Hypothalamus (tissue), 51 donors: ENCODE measurements at places on chromosomes 16 and 17.

DNA sequence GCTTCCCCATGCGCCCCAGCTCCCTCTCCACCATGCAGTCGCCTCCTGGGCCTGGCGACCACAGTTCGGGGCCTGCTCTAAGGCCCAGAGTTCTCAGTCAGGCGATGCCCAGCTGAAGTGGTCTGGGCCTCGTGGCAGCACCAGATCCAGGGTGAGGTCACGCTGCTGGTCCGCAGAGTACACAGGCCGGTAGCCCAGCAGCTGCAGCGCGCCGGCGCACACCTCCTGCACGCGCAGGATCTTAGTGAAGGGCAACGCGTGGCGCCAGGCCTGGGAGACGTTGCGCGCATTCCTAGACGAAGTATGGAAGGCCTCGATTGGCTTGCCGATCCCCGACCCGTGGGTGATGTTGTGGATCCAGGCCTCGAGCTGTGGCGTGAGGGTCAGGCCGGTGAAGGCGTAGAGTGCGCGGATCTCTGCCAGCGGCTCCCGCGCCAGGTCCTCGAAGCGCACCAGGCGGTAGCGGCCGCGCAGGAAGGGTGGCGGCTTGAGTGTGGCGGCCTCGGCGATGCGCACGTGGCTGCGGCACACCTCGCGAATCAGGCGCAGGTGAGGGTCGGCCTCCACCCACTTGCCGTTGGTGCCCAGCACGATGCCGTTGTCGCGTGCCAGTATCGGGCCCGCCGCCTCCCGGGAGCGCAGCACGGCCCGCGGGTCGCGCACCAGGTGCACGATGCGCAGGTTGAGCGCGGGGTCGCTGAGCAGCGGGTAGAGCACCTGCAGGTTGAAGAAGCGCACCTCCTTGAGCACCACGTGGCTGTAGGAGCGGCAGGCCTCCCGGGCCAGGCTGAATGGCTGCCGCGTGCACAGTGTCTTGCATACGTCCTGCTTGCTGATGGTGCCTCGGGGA, 6.6 kb downstream of the CHST5 start:
- DNase-seq = no peak

DNA sequence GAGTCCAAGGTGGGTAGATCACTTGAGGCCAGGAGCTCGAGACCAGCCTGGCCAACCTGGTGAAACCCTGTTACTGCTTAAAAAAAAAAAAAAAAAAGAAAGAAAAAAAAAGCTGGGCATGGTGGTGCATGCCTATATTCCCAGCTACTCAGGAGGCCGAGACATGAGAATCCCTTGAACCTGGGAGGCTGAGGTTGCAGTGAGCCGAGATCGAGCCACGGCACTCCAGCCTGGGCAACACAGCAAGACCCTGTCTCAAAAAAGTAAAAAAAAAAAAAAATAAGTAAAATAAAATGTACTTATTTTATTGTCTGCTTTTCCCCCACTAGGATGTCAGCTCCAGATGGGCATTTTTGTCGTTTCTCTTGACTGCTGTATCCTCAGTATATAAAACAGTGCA, 107.7 kb downstream of the ABCC1 start:
- no peak for DNase-seq

GRCh38 chr17:52536489-52536888, 378.0 kb upstream of the CA10 start:
- DNase-seq = no peak

DNA sequence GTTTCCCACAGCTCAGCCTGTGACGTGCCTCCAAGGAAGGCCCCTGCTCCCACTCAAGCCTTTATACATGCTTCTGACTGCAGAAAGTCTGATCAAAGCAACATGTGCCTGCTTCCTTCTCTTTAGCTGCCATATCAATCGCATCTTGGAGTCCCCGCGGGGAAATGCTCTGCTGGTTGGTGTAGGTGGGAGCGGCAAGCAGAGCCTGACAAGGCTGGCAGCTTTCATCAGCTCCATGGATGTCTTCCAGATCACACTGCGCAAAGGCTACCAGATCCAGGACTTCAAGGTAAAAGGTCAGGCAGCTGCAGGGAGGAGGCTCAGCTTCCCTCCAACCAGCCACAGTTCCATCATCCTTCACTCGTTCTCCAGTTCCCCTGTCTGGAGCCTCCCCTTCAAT, 189.7 kb downstream of the ZNF18 start:
- no peak for DNase-seq

- peak; percentile 45 for DNase-seq
Measured at GRCh38 chr17:31391496-31391949, at the start of gene RAB11FIP4. RAB11FIP4 (plus strand) TSS chr17:31391675; CDS start chr17:31391853, 178 bp downstream.

DNA sequence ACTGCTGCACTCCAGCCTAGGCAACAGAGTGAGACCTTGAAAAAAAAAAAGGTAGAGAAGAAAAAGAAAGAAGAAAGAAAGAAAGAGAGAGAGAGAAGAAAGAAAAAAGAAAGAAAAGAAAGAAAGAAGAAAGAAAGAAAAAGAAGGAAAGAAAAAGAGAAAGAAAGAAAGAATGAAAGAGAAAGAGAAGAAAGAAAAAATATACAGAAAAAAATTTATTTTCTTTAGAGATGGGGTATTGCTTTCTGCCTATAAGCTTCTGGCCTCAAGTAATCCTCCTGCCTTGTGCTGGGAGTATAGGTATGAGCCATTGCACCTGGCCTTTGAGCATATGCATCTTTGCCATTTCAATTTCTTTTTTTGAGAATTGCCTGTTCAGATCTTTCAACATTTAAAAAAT, 156.8 kb downstream of the IRX3 start:
- no peak for DNase-seq

DNA sequence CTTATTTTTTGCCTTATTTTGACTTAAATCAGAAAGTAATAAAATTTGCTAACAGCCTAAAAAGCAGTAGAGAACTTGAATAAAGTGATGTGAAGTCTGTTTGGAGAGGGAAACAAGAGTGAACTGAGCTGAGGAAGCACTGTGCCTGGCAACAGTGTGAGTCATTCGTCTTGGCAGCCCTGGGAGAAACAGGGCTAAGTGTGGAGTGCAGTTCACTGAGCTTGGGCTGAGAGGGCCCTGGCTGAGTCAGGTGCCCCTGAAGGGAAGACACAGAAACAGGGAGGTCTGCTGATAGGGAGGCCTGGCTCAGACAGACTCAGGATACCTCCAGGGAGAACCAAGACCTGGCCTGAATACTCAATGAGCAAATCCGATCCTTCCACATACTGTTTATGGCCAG, 132.1 kb downstream of the HS3ST4 start:
- no peak for DNase-seq

GRCh38 chr17:28941251-28941650, 10.1 kb downstream of the PHF12 start:
- no peak for DNase-seq

DNA sequence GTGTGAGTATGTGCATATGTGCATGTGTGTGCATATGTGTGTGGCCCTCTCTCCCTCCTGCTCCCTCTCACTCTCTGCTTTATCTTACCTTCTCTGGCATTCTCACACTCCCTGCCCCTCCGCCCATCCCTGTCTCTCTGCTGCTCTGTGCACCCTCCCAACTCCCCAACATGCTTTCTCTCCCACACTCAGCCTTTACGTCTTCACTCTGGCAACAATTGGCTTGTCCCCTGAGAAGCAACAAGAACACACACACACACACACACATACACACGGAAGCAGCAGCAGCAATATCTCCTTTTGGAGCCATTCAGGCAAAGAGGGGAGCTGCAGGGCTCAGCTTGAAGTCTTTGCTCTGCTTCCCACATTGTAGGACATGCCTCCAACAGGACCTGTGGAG, 27.8 kb downstream of the PITPNM3 start:
- DNase-seq = no peak

GRCh38 chr17:73549841-73550430, 94.3 kb downstream of the SDK2 start:
- no peak for DNase-seq

GRCh38 chr17:67095803-67096202, 51.4 kb downstream of the CACNG1 start:
- DNase-seq = no peak

DNA sequence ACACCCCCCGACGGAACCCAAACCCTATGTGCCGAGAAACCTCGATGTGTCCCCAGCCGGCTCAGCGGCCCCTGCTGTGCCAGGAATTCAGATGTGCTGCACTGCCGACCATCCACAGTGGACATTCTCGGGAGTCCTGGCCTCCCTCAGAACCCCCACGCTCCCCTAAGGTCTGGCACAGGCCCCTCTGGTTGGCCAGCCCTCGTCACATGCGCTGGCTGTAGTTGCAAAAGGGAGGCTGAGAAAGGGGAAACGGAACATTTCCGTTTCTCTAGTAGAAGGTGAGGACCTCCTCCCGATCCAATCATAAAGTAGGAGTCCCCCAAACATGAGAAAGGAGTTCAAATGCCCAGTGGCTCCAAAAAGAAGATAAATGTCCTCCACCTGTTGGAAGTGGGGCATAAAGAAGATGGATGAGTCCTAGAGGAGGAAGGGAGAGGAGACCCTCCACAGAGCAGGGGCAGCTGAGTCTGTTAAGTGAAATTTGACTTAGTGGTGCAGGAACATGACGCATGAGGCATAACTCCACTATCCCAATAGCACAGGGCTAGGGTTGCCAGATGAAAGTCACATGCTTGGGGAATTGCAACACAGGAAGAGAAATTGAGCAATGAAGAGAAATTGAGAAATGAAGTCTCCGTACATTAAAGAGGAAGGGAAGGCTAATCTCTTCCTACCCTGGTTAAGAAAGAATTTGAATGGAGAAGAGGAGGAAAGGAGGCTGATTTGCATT, 49.3 kb upstream of the WSB1 start:
- no peak for DNase-seq

- DNase-seq = peak; percentile 58
Measured at GRCh38 chr16:2027024-2028010, 615 bp downstream of the NHERF2 start.

- no peak for DNase-seq
Measured at GRCh38 chr16:10765772-10766171, 22.1 kb downstream of the NUBP1 start.

DNA sequence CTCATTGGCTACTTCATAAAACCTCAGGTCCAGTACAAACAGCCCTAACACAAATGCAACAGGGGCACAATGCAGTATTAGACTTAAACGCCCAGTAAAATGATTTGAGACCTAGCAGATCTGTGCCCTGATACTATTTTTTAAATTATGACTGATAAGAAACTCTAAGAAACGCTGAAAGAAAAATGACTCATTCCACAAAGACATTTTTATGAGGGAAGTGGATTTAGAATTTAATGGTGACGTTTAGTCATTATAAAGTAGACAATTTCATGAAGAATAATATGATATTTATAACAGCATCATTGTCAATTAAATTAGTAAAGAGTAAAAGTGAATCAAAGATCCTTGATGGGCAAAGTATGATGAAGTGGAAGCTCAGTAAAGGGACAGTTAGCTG, 80.4 kb upstream of the DHX40 start:
- no peak for DNase-seq

DNA sequence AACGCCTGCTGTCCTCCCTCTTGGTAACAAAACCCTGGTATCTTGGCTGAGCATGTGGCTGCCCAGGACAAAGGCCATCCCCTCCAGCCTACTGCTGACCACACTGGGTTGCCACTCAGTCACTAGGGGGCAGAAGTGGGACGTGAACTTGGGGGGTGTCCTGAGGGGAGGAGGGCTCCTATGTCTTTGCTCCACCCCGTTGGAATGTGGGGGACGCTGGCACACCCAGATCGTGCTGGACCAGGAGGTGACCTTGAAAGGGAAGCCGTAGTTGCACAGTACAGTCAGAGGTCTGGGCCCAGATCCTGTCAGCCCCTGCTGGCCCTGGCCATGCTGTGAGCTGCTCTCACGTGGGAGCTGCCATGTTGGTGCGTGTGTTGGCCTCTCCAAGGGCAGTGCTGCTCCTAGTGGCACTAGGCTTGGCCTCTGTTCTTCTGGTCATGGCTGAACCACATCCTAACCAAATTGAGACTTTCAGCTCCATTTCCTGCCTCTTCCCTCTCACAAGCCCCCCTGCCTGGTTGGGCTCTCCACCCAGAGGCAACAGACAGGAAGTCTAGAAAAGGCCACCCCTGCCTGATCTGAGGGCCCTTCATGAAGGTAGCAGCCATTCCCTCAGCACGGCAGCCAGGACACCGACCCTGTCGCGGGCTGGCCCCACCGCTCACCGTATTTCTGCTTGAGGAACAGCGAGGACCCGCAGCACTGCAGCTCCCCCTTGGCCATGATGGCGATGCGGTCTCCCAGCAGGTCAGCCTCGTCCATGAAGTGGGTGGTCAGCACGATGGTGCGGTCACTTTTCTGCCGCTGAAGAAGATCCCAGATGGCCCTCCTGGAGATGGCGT, 29.0 kb upstream of the RNPS1 start:
- DNase-seq = no peak

DNA sequence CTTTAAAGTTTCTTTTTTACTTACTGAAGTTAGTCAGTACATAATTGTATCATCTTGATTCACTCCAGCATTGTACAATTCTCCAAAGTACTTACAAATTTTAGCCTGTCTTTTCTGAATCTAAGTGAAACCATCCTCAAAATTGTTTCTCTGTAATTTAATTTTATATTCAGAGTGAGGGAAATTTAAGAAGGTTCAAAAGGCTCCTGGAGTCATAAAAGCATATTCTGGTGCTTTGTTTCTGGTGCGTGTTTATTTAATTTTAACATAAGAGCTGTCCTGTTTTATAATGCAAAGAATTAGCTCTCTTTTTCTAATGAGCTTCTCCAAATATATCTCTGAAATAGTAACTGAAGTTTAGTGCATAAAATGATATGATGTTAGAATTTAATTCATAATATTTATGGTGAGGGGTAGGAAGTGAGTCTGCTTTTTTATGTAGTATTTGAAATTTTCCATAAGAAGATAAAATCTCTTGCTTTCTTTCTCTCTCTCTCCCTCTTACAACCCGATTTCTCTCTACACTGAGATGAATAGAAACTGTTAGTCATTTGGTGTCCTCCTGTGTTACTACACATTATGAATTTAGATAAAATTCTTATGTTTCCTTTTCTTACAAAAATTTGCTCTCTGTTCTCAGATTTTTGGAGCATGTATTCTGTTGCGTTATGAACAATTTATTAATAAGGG, 339.8 kb downstream of the BCAS3 start:
- no peak for DNase-seq

DNA sequence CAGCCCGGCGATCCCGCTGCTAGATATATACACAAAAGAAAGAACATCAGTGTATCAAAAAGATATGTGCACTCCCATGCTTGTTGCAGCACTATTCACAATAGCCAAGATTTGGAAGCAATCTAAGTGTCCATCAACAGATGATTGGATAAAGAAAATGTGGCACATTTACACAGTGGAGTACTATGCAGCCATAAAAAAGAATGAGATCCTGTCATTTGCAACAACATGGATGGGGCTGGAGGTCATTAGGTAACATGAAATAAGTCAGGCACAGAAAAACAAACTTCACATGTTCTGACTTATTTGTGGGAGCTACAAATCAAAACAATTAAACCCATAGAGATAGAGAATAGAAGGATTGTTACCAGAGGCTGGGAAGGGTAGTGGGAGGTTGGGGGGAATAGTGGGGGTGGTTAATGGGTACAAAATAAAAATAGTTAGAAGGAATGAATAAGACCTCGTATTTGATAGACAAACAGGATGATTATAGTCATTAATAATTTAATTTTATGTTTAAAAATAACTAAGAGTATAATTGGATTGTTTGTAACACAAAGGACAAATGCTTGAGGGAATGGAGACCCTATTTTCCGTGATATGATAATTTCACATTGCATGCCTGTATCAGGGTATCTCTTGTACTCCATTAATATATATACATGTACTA, 176.7 kb upstream of the NOG start:
- DNase-seq = no peak

- no peak for DNase-seq
Measured at GRCh38 chr17:57133486-57133885, 48.4 kb downstream of the AKAP1 start.

GRCh38 chr17:10127819-10128425, 70.5 kb downstream of the GAS7 start:
- DNase-seq = peak; percentile 22
